ENCODE measurements at places on chromosomes 5 and 9.

DNA sequence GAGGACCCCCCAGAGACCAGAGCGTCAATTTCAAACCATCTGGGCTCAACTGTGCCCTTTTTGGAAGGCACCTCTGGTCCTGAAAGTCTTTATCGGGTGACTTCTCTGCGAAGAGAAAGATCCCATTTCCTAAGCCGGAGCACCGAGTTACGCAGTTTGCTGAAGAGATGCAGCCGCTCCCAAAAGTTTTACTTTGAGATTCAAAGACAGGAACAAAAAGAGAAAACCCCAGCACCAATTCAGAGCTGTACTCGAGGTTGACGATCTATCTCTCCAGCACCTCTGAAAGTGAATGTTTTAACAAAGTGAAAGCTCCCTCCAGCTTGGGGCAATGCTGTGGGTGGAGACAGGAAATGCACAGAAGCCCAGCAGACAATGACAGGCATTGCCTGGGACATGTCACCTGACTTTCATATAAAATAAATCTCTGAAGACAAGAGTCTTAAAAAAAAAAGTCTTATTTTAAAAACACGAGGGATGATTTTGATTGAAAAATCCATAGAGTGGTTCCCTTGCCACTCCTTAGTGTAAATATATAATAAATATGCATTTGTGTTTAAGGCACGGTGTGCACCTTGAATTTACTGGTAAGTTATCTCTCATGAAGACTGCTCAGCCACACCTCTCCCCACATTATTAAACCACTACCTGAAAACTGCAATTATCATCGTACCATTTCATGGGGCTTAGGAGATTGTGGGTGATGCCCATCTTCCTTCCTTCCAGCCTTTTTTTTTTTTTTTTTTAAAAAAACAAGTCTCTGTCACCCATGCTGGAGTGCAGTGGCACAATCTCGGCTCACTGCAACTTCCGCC is 79.9 kb downstream of the FNBP1 start:
- no peak for DNase-seq

DNA sequence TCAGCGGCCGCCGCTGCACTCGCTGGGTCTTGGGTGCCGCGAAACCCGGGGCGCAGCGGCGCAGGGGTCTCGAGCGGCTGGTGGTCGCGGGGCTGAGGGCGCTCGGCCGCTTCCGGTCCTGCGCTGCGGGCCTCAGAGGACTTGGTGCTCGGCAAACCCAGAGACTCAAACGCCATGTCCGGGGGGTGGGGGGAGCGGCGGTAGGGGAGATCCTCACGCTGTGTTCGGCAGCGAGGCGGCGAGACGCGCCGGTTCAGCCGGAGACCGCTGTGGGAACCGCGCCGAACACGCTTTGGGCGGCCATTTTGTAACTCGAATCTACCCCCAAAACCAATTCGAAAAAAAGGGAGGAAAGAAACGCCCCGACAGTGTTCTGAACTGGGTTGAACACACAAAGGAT is 317.5 kb upstream of the CDH18 start:
- DNase-seq, result no peak

DNA sequence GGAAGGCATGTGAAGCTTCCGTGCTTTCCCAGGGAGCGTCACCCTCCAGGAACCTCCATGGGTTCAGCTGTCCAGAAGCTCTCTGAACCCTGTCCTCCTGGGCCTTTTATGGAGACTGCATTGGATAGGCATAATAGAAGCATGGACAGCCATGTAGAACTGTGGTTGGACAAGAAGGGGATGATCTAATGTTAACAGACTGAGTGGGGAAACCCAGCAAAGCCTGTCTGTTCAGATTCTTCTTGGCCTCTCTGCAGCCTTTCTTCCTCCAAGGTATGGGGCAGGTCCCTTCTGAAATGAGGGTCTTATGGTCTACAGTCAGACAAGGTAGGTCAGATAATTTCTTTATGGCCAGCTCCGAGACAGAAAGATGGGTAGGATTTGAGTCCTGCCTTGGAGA is 59.1 kb upstream of the CTNNA1 start:
- no peak for DNase-seq

GRCh38 chr9:110918316-110919049 is 119.8 kb downstream of the LPAR1 start:
- DNase-seq, result no peak

- no peak for DNase-seq
These were observed 189.7 kb downstream of the DAB2IP start for GRCh38 chr9:121840838-121841760.

DNA sequence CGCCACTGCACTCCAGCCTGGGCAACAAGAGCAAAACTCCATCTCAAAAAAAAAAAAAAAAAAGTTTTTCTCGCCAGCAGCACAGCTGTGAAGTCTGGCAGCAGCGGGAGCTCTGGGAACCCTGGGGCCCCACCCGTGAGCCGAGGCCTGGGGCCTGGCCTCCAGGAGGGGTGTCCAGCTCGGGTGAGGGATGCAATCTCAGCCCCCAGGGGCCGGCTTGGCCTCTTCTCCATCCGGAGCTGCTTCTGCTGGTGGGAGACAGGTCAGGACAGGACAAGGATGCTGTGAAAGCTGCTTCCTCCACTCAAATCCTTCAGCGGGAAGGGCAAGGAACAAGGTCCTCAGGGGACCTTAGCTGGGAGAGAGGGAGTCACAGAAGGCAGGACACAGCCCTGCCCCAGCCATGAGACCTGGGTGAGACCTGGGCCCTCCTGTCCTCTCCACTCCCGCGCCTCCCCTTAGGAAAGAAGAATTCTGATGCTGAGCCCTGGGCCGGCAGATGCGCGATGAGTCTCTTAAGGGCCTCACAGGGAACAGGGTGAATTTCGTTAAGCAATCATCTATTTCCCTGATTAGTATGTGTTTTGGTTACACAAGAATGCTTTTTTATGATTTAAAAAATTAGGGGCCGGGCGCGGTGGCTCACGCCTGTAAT is 30.6 kb downstream of the PLPP7 start:
- DNase-seq, result no peak

- no peak for DNase-seq
These were observed 171.7 kb downstream of the C9orf152 start for GRCh38 chr9:110036286-110036685.

- no peak for DNase-seq
These were observed 43.7 kb upstream of the SLIT3 start for GRCh38 chr5:169344629-169345028.

GRCh38 chr9:89445801-89446251 is 52.1 kb downstream of the SEMA4D start:
- DNase-seq, result no peak

GRCh38 chr5:149999359-149999758 is 1.1 kb downstream of the TIGD6 start:
- DNase-seq, result no peak

DNA sequence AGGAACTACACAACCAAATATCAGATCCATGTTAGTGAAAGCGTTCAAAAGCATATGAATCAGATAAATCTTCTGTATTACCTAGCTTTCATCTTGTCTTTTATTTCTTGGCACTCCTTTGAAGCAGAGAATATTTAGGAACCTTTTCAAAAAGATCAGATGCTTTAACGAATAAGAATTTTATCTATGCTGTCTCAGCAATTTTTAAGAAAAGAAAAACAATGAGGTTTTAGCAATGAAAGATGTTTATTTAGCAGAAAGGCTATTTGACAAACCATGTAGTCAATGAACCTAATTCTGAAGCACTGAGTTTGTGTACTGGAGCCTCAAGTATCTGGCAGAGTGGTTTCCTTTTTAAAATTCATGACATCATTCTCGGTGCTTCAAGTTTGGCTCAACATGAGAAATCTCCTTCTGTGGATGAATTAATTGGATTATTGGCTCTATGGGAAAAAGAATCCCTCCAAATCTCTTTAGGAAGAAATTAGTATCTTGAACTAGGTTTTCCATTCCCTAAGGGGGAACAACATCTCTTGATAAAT is 534.7 kb downstream of the CAAP1 start:
- no peak for DNase-seq

GRCh38 chr5:56012281-56012963 is 17.7 kb upstream of the IL6ST start:
- DNase-seq, result no peak

DNA sequence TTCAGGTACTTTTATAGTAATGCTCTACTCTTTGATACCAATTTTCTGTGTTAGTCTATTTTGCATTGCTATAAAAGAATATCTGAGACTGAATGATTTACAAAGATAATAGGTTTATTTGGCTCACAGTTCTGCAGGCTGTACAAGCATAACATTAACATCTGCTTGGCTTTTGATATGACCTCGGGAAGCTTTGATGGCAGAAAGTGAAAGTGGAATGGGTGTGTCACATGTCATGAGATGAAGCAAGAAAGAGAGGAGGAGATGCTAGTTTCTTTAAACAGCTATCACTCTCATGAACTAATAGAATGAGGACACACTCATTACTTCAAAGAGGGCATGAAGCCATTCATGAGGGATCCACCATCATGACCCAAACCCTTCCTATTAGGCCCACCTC is 270.9 kb upstream of the IL12B start:
- no peak for DNase-seq

GRCh38 chr5:64622991-64623390 is 67.3 kb upstream of the SHISAL2B start:
- DNase-seq, result no peak

GRCh38 chr9:116580853-116581252 is 106.3 kb upstream of the TRIM32 start:
- no peak for DNase-seq

GRCh38 chr9:16879416-16879815 is 8.9 kb upstream of the BNC2 start:
- no peak for DNase-seq

DNA sequence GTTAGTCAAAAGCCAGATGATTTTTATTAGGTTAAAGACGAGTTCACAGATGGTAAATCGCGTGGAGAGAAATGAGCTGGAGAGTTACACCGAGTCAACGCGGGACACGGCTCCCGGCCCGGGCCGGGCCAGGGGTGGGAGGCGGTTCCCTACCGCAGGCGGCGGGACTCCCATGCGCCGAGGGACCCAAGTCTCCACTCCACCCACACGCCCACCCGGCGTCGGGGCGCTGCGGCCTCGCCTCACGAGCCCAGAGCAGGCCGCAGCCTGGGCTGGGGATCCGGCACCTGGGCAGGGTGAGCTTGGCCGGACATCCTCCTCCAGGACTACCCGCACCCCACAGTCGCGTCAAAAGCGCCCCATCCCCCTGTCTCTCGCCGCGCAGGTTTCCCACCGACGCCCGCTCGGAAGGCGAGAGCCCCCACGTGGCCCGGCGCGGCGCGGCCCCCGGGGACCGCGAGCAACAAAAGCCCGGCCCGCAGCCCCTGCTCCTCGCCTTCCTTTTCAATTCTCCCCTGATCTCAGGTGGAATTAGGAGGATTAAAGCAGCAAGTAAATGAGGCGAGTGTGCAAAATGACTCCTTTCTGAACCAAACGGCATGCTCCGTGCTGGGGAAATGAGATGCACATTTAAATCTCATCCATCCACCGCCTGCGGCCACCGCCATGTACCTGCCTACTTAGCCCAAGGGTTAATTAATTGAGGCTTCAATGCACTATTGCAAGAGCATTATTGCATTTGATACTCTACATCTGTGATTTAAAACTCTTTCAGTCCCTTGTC is 196.5 kb upstream of the TBCA start:
- DNase-seq, result no peak

GRCh38 chr9:115689331-115689730 is 464.3 kb upstream of the PAPPA start:
- DNase-seq, result peak; percentile 4

DNA sequence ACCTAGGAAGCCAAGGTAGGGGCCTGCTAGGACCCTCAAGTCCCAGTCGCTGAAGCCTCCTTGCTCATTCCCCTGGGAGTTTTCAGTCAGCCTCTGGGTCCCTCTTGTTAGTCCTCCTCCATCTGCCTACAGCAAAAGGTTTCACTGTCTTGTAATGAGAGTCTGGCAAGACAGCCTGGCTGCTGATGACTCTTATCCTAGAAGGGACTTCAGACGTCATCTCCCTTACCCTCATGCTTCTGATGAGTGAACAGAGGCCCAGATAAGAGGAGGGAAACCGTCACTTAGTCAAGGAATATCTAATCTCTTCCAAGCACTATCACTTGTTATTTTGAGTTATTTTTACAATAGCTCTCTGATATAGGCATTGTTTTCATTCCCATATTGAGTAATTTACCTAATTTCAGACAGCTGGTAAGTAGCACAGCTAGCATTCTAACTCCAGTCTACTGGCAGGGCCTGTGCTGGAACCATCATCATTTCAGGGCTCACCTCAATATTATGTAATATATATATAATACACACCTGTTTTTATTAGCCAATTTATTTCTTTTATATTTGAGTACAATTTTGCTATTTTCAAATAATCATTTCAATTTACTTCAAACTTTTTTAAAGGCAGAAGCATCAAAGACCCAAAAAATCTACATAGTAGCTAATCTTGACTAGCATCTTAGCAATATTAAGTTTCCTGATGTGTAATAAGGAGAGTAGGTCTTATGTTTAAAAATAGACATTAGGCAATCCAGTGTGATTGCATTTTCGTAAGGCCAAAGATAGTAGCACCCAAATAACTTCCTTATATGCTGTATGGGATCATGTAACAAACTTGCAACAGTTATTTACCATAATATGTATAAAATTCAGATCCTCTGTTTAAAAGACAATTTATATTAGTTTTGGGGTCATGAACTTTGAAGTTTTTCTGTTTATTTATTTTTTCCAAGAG is 7.9 kb downstream of the CMYA5 start:
- DNase-seq, result no peak

DNA sequence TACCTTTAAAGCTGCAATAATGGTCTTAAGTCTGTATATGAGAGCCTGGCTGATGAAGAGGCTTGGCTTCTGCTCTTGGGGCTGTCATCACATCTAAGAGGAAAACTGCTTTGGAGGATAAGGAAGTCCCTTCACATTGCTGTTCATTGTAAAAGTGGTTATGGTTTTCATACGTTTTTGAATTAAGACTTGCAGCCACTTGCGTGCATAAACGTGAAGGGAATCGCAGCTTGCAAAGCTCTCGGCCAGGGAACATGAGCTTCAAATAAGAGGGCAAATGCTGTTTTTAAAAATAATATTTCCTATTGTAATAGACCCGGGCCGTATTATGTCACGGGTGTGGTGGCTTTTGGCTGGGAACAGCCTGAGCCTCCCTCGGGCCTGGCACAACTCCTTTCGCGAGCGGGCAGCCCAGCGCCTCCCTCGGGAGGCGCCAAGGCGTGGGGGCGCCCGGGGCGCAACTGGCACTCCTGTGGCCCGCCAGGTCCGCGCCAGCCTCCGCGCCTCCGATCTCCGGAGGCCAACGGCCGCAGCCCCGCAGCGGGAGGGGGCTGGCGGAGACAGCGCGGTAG is 538 bp upstream of the ARHGEF28 start:
- DNase-seq, result no peak

DNA sequence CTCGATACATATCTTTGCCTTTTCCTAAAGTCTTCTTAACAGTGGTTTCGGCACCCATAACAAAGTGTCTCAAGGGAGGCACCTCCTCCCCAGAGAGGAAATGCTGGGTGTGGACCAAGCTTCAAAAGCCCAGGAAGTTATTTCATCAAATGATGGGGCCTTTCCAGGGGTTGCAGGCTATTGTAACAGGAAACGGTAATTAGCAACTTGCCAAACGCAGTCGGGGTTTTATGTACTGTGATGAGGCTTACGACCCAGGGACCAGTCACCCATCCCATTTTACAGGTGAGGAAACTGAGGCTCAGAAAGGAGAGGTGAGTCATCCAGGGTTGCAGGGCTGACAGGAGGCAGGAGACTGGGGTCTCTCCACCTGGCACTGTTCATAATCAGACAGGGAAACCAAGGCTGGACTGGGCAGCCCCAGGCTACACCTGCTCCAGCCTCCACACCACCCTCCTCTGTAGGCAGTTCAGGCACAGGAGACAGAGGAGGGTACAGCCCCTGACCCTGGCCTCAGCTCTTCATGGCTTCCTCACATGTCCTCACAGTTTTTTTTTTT is 30.0 kb upstream of the SUSD3 start:
- no peak for DNase-seq
